ENCODE measurements at places on chromosomes 12 and 14.

DNA sequence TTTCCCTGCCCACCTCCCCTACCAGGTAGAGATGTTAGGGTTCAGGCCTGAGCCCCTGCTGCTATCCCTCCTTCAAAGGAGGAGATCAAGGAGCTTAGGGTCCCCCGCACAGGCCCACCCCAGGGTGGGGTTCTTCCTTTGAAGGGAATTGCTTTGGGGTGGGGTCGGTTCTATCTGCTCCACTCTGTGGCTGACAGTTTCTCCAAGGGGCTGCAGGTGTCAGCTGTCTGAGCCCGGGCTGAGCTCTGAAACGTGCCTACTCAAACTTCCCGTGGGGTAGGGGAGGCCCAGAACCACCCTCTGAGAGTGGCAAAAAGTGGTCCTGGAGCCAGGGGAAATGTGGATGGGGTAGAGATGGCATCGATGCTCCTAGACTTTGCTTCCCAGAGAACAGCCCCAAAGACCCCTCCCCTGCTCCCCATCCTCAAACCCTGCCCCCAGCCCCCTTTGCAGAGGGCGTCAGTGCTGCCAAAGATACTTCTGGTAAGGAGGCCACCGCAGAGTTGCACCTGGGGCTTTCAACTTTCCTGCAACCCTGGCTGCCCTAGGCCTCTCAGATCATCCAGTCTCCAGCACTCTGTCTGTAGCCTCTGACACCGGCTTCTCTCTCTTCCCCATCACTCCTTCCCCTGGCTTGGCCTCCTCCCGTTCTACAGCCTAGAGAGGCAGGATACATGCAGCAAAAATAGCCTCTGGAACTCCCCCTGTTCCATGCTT lies 6.3 kb upstream of the CD4 start:
- DNase-seq, result no peak

- no peak for DNase-seq
These were observed 14.8 kb downstream of the SGPP1 start for GRCh38 chr14:63713058-63713457.

DNA sequence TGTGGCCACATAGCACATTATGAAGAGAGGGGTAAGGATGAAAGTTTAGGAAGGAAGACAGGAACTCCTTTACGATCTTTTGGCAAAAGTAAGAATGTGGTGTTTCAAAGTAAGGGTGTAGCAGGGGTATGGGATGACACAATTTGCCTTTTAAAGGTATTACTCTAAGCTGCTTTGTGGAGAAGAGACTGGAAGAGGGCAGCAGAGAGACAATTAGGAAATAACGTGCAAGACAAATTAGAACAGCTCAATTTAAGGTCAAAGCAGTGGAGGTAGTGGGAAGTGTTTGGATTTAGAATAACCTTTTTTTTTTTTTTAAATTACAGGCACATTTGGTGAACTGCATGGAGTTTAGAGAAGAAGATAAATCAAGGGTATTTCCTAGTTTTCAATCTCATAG lies 342.6 kb downstream of the NOVA1 start:
- DNase-seq, result no peak

- DNase-seq, result no peak
These were observed 859.7 kb downstream of the GALC start for GRCh38 chr14:87133073-87133801.

DNA sequence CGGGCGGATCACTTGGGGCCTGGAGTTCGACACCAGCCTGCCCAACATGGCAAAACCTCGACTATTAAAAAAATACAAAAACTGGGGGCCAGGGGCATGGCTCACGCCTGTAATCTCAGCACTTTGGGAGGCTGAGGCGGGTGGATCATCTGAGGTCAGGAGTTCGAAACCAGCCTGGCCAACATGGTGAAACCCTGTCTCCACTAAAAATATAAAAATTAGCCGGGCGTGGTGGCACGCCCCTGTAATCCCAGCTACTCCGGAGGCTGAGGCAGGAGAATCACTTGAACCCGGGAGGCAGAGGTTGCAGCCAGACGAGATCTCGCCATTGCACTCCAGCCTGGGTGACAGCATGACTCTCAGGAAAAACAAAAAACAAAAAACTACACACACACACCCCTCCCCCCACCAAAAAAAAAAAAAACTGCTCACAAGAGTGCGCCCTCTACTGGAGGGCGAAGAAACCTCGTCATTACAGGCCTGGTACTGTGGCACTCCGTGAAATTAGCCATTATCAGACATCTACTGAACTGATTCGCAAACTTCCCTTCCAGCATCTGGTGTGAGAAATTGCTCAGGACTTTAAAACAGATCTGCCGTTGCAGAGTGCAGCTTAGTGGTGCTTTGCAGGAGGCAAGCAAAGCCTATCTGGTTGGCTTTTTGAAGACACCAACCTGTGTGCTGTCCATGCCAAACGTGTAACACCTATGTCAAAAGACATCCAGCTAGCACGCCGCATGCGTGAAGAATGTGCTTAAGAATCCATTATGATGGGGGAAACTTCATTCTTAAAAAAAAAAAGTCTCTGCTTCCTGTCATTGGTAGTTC lies 7.7 kb downstream of the PPP1R3E start:
- no peak for DNase-seq

- no peak for DNase-seq
These were observed 4.7 kb upstream of the ZNF384 start for GRCh38 chr12:6693832-6694355.

DNA sequence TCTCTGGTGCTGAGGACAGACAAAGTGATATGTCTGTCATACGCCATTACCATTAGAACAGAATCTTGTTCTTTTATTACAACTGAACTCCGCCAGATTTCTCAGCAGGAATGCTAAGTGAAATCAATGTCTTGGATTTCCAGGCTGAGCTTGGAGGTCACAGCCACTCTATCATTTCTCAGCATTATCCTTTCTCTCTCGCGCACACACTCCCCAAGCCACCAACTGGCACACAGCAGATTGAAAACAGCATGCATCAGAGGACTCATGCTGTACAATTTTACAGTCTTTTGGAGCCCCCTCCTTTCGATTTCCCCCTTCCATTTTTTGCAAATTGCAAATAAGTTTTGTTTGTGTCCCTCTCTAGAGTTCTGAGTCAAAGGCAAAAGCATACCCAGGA lies 348.6 kb downstream of the SOX5 start:
- no peak for DNase-seq

DNA sequence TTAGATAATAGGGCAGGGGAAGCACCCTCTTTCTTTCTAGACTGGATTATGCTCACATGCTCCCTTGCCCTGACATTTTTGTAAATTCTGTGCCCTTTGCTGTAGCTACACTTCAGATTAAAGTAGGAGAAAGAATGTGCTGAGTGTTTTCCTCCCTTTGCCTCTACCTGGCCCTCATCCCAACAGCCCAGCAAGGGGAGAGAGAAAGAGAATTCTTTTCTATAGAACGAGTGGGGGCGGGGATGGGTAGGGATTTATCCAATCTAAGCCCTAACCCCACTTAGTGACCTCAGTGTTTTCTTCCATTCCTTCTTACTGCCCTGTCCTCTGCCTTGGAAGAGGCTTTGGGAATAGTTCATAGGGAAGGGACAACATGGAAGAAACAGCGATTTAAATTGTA lies 13.5 kb downstream of the GPR84 start:
- DNase-seq, result no peak

DNA sequence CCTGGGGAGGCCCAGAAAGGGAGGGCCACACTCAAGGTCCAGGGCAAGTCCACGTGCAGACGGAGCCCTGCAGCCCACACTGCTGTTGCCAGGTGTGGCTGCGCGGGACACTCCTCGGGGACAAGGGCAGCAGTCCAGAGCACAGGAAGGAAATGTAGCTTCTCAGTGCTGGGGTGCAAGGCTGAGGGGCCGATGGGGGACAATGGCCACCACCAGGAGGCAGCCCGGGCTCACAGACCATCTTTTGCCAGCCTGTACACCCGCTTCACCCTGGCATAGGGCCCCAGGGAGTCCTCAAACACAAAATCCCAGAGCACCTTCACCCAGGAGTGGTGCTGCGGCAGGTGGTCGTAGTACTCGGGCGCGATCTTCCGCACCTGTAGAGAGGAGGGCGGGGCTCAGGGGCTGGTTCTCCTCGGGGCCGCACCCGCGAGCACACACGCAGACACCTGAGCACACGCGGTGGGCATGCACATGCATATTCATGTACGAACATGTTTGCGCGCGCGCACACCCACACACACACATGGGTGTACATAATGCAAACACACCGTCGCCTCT lies 12.8 kb downstream of the DEGS2 start:
- DNase-seq, result no peak

DNA sequence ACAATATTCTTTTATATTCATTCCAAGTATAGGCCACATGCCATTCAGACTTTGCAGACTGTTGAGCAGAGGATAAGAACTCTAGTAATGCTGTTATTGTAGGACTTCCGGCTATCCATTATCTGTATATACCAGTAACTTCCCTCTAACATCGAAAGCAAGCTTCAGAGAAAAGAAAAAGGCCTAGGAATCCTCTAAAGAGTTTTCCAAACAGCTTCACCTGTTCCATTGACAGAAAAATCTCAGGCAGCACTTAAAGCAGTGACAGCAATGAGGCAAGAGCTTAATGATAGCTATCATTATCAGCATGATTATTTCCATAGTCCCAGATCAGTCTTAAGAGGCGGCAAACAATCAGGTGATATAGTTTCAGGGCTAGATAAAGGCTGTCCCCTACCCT lies 1.8 kb downstream of the CPNE8 start:
- no peak for DNase-seq

GRCh38 chr12:6507102-6507998 lies 13.4 kb downstream of the NCAPD2 start:
- no peak for DNase-seq

GRCh38 chr12:67810166-67810565 lies 161.6 kb downstream of the DYRK2 start:
- DNase-seq, result no peak

DNA sequence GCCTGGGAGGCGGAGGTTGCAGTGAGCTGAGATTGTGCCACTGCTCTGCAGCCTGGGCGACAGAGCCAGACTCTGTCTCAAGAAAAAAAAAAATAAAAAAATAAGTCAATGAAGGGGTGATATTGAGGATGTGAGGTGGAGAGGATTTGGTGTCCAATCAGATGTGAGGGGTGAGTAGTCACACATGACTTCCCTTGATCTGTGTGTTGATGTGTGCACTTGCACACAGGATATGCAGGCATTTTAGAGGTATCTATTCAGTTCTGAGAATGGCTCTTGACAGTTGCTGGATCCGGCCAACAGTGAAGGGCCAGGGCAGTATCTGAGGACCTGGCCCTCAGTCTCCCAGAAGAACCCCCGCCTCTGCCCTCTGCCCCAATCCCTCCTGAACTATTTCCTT lies 7.8 kb upstream of the SP7 start:
- no peak for DNase-seq

- no peak for DNase-seq
These were observed 47.6 kb downstream of the MYBPC1 start for GRCh38 chr12:101642115-101643067.

- DNase-seq, result no peak
These were observed 6.4 kb upstream of the TC2N start for GRCh38 chr14:91873471-91874415.

- no peak for DNase-seq
These were observed 381.9 kb upstream of the RGS6 start for GRCh38 chr14:71550367-71550766.

GRCh38 chr12:100484891-100485471 lies 11.3 kb downstream of the NR1H4 start:
- DNase-seq, result no peak

DNA sequence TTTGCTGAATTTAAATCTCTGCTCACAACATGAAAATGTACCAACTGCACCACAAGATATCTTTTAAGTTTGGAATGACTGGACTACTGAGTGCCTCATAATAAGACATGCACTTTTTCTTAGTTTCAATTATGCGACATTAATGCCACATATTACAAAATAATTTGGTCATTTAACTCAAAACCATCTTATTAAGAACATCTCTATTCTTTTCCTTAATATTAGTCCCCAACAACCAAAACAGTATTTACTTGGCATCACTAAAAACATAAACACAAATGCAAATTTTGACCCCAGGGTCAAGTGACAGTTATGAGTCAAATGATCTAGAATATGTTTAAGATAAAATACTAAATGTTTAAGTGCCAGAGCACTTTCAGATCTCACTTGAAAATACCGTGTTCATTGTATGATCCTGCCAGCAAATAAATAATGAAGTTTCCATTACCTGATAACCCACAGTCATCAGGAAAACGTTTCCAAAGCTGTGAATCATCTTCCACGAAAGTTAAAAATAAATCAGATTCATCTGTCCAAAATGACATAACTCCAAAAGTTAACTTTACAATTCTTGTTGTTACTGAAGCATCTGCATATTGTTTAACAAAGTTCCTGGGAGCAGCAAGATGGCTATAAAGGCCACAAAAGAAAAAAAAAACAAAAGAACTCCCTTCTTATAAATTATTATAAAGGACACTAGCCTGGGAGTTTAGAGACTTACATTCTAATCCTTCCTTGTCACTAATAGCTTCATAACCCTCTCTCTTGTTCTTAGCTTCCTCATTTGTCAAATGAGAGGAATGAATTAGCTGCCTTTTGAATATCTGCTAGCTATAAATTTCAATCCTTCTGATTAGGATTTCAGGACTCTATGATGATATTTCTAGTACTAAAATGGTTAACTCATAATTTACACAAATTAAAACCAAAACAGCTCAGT lies 30.5 kb upstream of the AP4S1 start:
- no peak for DNase-seq

DNA sequence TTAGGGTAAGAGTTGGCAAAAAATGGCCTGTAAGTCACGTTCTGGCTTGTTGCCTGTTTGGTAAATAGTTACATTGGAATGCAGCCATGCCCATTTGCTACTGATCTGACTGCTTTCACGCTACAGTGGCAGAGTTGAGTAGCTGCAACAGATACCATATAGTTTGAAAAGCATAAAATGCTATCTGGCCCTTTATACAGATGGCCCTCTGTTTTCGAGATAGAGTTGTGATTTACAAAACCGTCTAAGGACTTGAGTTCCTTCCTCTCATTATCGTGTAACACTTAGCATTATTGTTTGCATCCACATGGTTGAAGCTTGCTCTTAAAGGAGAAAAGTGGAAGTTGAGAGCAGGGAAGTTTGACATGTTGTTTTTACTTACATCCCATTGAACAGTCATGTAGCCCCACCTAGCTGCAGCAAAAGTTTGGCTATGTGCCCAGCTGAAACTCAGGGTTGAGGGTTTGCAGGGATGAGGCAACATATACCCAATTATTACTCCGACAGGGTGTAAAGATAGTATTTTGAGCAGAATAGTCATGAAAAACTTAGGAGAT lies 11.3 kb upstream of the SCFD1 start:
- no peak for DNase-seq

GRCh38 chr12:122944605-122945592 lies 21.4 kb downstream of the ABCB9 start:
- DNase-seq, result no peak

GRCh38 chr12:96989916-96990315 lies 82.9 kb downstream of the NEDD1 start:
- DNase-seq, result no peak

DNA sequence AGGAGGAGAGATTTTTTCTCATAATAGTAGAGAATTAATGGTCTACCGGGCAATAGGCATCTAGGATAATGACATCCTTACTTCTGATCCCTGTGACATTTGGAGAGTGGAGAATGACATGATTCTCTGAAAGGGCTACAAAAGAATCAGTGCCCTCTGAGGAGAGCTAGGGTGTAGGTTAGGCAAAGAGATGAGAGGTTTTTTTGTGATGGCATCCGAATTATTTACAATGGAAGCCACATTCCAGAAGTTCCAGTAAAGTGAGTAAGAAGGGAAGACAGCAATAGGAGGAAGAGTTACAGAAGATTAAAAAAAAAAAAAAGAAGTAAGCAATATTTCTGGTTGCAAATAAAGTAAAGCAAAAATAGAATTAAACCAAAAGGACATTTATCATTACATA lies 478.0 kb downstream of the RMST start:
- no peak for DNase-seq

- DNase-seq, result no peak
These were observed 247.0 kb downstream of the SLC41A2 start for GRCh38 chr12:104710940-104711689.

Measured in cortex of kidney (tissue), 1 donor.